Natural killer cell (primary cell): ENCODE measurements at places on chromosomes 7 and 10.

GRCh38 chr7:106015381-106016218 is 52.5 kb downstream of the CDHR3 start:
- no peak for DNase-seq

GRCh38 chr10:111122127-111122526 is 45.3 kb downstream of the ADRA2A start:
- no peak for DNase-seq

DNA sequence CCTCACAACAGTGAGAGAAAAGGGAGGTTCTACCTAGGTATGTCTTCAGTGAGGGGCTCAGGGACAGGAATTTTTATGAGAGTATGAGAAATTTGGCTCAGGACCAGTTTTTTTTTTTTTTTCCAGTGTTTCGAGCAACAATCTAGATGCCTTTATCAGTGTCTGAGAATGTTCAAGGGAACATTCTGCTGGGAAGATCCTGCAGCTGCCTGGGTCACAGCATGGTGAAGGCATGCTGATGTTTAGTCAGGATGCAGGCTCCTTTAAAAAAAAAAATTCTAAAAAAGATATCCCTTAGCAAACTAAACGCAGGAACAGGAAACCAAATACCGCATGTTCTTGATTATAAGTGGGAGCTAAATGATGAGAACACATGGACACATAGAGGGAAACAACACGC is 31.0 kb downstream of the SBDS start:
- no peak for DNase-seq

DNA sequence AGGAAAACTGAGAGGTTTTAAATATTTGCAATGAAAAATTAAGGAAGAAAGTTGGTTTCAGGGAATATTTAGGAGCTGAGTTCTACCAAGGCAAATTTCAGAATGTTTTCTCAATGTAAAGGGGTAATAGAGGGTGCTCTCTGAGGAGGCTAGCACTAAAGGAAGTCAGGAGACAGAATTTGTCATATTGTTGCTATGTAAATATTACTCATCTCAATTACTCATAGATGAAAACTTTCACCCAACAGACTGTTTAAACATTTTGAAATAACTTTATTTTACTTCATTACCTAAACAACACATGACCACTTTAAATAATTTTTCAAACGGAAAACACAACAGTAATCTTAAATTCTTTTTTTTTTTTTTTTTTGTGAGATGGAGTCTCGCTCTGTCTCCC is 274.8 kb upstream of the NRG3 start:
- no peak for DNase-seq

DNA sequence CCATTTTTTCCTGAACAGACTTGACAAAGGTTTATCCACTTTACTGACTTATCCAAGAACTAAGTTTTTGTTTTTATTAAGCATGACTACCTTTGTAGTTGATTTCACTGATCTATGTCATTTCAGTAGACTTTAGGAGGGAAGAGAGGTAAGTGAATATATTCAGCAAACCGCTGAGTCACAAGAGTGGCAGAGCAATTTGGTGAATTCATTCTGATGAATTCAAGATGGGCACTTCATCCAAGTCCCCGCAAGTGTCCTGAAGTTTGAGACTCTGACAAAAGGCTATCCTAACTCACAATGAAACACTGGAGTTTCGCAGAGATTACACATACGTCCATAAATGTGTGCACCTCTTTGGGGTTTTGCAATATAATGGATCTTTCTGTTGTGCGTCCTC is 102.3 kb upstream of the RHEB start:
- DNase-seq, result no peak

DNA sequence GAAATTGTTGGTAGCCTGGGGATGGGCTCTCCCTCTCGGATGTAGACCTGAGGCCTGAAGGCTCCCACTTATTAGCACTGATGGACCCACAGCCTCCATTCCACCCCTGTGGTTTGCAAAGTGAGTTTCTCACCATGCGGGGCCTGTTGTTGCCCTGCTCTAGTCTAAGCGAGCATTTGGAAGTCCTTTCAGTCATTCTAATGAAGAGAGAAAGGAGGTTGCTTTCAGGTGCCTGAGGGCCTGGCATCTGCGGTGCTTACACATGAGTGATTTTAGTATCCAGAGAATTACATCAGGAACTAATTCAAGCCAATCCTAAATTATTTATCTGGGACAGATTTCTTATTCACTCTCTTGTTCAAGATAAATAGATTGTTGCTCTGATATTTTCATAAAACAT is 61.6 kb downstream of the NAMPT start:
- DNase-seq, result no peak

DNA sequence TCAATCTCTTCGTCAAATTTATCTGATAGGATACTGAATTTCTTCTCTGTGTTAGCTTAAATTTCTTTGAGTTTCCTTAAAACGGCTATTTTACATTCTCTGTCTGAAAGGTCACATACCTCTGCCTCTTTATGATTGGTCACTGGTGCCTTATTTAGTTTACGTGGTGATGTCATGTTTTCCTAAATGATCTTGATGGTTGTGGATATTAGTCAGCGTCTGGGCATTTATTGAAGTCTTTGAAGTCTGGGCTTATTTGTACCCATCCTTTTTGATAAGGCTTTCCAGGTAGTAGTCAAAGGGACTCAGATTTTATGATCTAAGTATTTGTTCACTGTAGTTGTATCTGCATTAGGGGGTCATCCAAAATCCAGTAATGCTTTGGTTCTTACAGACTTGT is 1407.5 kb upstream of the LRRTM3 start:
- DNase-seq, result no peak

GRCh38 chr10:10800961-10801360 is 216.7 kb upstream of the CELF2 start:
- DNase-seq, result no peak

- no peak for DNase-seq
Measured at GRCh38 chr7:38224392-38224791, 46.3 kb downstream of the STARD3NL start.

DNA sequence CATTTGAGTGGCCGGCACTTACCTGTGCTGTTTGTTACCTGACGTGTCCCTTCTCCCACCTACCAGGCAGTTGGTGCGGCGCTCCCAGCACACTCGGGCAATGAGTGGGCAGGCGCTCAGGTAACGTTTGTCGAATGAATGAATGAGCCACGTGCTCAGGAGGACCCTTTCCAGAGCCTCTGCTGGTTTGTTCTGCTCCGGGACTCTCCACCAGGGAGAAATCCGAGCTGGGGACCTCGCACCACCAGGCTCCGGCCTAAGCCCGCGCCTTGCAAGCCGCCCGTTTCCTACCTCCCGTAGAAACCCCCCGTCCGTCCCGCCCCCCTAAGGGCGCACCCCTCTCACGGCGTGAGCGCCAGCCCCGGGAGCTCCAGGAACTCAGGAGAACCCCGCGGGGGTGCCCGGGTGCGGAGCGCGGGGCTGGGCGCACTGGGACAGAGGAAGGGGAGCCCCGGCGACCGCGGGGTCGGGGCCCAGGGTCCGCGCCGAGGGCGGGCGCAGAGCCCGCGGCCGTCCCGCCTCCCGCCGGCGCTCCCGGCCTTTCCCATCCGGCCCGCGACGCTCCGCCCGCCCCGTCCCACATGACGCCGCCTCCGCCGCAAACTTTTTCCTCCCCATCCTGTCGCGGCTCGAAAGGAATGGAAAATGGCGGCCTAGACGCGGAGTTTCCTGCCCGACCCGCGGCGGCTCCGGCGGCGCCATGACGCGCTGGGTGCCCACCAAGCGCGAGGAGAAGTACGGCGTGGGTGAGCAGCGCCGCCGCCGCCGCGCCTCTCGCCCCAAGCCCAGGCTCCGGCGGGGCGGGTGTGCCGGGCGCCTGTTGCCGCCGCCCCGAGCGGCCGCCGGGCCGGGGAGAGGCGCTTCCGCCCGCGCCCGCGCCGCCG is at the start of gene DOCK1:
TSS of gene DOCK1 (plus strand) at position 611 of the 884 bp plus-strand sequence. CDS start at position 701, 90 bp downstream.
- no peak for DNase-seq

GRCh38 chr7:90777465-90777864 is 181.3 kb downstream of the CDK14 start:
- DNase-seq, result no peak
